ENCODE measurements at places on chromosomes 3 and 15.

GRCh38 chr3:194756460-194756779 lies 70.7 kb downstream of the FAM43A start:
- DNase-seq: no peak

GRCh38 chr3:66039590-66039887 lies 821 bp upstream of the MAGI1 start:
- DNase-seq: no peak

- peak; percentile 79 for DNase-seq
Measured at GRCh38 chr15:80531388-80531787, 127.2 kb downstream of the ARNT2 start.

GRCh38 chr3:48935530-48935929 lies 16.9 kb downstream of the ARIH2 start:
- no peak for DNase-seq

DNA sequence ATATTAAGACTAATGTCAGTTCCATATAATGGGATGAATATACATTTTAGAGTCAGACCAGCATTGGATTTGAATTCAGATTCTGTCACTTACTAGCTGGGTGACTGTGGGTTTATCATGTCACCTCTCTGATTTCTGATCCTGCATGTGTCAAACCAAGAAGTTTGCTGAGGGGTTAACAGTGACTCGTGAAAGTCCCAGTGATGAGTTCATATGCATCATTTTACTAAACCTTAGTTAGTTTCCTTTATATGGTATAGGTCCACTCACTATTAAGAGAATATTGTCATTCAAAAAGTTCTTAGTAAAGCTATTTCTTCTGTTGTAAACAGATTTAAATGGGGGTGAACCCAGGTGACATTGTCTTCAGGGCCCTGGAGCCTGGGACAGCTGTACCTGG lies 102.3 kb downstream of the ZNF621 start:
- DNase-seq: no peak

DNA sequence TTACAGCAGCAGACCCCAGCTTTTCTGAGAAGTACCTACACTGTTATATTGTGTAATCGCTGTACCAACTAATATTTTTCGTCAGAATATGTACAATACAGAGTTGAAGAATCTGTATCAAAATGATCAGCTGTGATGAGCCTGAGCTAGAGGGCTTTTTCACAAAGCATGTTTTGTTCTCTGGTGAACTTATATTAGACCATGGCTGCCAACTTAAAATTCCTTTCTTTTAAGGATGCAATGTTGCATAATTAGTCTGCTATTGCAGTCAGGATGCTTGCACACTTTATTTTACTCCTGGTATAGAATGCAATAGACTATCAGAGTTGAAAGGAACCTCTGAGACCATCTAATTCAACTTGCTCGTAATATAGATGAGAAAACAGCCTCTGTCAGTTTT lies 127.8 kb downstream of the RBMS3 start:
- no peak for DNase-seq

GRCh38 chr3:154120961-154121700 lies at the start of gene ARHGEF26:
Gene ARHGEF26 (plus strand): TSS chr3:154121390. CDS start chr3:154121993, 603 bp downstream.
- peak; percentile 47 for DNase-seq

GRCh38 chr3:188348435-188349244 lies 194.7 kb downstream of the LPP start:
- peak; percentile 26 for DNase-seq

DNA sequence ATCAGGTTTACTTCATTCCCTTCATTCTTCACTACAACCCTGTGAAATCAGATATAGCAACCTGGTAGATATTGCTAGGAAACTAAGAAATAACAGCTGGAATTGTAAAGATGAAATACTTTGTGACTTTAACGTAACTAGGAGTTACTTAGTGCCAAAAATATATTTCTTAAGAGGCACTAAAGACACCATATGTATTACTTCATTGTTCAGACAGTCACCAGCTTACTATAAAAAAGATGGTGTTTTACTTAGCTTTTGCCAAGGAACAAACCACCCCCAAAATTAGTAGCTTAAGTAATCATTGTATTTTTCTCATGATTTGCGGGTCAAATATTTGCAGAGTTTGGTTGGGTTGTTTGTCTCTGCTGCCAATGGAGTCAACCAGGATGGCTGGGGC lies 62.5 kb downstream of the PROS1 start:
- no peak for DNase-seq

GRCh38 chr3:191263365-191263764 lies 64.3 kb downstream of the OSTN start:
- DNase-seq: no peak

- DNase-seq: no peak
Measured at GRCh38 chr3:9864200-9864927, 15.7 kb downstream of the CIDEC start.

DNA sequence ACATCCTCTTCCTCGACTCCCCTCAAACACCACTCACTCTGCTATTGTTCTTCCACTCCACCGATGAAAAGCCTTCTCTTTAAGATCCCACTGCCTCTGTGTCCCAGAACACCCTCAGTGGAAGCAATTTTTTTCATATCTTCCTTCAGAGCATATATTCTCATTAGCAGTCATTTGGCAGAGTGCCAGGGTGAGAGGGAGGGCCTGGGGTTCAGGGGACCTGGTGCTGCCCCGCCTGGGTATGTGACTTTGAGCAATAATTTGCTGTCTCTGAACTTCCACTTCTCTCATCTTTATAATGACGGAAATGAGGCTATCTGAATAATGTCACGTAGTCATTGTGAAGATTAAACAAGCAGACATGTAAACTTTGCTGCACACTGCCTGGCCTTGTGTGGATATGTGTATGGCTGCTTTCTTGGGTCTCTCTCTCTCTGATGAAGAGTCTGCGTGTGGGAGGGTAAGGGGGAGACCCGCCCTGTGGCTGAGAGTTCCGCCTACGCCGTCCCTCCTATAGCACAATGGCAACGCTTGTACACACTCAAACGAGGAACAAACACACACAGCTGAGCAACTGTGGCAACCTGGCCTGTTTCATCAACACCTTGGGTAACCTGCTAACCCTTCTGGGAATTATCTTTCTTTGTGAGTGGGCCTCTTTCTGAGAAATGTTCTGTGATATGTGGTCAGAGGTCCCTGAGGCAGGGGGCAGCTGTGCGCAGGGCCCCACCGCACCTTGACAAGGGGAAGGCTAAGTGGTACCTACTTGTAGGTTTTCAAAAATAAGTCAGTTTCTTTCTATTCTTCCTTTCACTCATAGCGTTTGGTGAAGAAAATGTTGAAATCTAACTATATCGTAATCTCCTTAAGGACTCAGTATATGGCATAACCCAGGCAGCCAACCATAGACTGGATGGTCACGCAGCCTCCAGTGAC lies 369.8 kb downstream of the SV2B start:
- DNase-seq: no peak

GRCh38 chr3:11569156-11569741 lies 74.5 kb downstream of the VGLL4 start:
- no peak for DNase-seq

GRCh38 chr15:52109559-52110451 lies 2.8 kb downstream of the BCL2L10 start:
- no peak for DNase-seq

DNA sequence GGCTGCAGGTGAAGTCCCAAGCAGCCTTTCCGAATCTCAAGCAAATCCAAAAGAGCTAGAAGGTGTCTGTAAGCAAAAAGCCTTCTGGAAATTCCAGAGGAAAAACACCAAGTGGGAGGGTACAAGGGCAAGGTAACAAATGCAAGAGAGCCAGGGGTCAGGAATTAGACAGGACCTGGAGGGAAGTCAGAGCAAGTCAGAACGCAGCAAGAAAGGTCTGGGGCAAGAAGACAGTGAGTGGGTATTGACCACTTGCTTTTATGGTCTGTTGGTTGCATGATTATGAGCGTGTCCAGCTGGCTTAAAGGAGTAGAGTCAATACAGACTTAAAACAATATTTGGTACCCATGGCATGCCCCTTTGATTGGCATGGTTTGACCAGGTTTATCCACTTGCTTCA lies 66.7 kb upstream of the OXTR start:
- no peak for DNase-seq

GRCh38 chr3:178078953-178079352 lies 457.3 kb upstream of the KCNMB2 start:
- peak; percentile 65 for DNase-seq

- no peak for DNase-seq
Measured at GRCh38 chr15:71366926-71367325, 251.7 kb downstream of the THSD4 start.

DNA sequence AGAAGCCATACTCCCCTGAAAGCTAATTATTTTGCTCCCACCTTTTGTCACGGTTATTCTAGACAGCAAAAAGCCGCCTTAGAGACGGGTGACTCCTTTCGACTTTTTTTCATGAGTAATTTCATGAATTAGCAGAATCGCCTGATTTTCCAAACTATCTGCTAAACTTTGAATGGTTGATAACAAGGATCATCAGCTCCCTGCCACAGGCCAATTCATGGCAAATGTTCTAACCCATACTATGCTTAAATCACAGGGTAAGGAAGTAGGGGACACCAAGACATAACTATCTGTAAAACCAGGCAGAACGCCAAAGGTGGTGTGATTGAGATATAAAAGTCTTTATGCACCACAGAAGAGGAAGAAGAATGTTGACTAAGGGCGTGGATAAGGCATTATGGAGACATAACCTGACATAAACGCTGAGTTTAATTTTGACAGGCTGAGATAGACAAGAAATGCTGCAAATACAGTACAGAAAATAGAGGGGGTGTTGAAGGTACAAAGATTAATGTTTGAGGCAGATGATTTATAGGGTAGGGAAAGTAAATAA lies 891 bp upstream of the DMXL2 start:
- DNase-seq: no peak

GRCh38 chr3:120171134-120171873 lies 77.1 kb upstream of the GSK3B start:
- DNase-seq: peak; percentile 22

DNA sequence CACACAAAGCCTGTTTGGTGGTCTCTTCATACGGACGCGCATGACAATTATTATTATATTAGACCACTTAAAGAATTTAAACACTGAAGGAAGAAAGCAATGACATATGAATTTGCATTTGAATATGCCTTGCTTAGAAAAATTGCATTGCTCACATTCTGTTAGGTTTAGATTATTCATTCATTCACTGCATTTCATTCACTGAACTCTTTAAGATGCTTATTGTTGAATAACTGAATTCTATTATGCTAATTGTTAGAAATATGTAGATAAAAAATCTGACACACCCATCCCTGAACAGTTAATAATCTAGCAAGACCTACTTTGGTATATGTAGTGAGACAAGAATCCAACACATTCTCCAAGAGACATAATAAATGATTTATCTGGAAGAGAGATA lies 94.4 kb upstream of the PEX5L start:
- DNase-seq: no peak

GRCh38 chr3:177441813-177442646 lies 244.7 kb upstream of the TBL1XR1 start:
- peak; percentile 63 for DNase-seq
